Esophagus muscularis mucosa (tissue), 4 donors: ENCODE measurements at places on chromosomes 3 and 15. TPM values are rescaled to one million over a fixed set of nuclear protein-coding genes. Genes with fewer than 3 reads are reported as not detected.
A peak's percentile ranks its signal among the peaks of the same experiment; 100 is the strongest.

The SAMD7 gene
- total RNA-seq = not detected

The MAGI1 gene
- total RNA-seq = 35.1 TPM

DNA sequence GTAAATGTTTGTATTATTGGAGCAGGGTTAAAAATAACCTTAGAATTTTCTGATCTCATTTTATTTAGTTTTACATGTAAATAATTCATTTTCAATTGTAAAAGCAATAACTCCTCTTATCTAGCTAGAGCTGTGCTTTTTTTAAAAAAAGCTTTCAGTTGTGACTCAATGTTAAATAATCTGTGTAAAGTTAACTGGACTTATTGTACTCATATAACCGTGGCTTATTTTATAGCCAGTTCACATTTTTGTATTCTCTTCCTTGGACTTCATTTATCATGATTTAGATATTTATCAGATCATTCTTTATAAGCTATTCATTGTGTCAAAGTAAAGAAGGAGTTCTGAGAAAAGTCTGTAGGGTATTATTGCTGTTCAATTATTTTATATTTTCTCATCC is 435.6 kb downstream of the CADM2 start:
- no peaks in the 10 kb centered on the region for H3K27me3 ChIP-seq
- H3K27ac ChIP-seq = no peak overlapping the region
- no peaks in the 10 kb centered on the region for H3K36me3 ChIP-seq
- no peak for DNase-seq
- no peaks in the 10 kb centered on the region for H3K4me1 ChIP-seq

- no peak overlapping the region for H3K4me3 ChIP-seq
- H3K36me3 ChIP-seq = no peaks in the 10 kb centered on the region
- no peaks in the 10 kb centered on the region for H3K4me1 ChIP-seq
- no peaks in the 10 kb centered on the region for H3K27me3 ChIP-seq
- H3K27ac ChIP-seq = no peak overlapping the region
- DNase-seq = no peak
Measured at GRCh38 chr15:33262306-33262705, 48.5 kb upstream of the RYR3 start.

- no peak overlapping the region for H3K27ac ChIP-seq
- H3K4me3 ChIP-seq = no peak overlapping the region
- DNase-seq = no peak
- no peaks in the 10 kb centered on the region for H3K4me1 ChIP-seq
Measured at GRCh38 chr3:179811321-179812095, 158.7 kb downstream of the USP13 start.

The GHSR gene
- not detected for total RNA-seq

The MAN2C1 gene
- 67.4 TPM for total RNA-seq

DNA sequence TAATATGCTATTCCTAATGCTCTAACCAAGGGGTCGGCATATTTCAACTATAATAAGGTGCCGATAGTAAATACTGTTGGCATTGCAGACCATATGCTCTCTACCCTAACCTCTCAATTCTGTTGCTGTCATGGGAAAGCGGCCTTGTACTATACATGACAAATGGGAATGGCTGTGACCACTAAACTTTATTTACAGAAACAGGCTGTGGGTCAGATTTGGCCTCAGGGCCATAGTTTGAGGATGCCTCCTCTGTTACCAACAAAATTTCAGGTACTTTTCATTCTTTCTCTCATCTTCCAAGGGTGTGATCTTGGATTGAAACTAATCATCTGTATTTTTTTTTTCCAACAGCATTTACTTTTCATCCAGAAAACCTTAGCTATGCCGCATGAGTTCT is 242.0 kb downstream of the MAGI1 start:
- H3K36me3 ChIP-seq = no peaks in the 10 kb centered on the region
- peak; percentile 62 for DNase-seq
- no peak overlapping the region for H3K27ac ChIP-seq
- H3K27me3 ChIP-seq = no peaks in the 10 kb centered on the region
- H3K4me1 ChIP-seq = no peaks in the 10 kb centered on the region
- H3K4me3 ChIP-seq = no peak overlapping the region

DNA sequence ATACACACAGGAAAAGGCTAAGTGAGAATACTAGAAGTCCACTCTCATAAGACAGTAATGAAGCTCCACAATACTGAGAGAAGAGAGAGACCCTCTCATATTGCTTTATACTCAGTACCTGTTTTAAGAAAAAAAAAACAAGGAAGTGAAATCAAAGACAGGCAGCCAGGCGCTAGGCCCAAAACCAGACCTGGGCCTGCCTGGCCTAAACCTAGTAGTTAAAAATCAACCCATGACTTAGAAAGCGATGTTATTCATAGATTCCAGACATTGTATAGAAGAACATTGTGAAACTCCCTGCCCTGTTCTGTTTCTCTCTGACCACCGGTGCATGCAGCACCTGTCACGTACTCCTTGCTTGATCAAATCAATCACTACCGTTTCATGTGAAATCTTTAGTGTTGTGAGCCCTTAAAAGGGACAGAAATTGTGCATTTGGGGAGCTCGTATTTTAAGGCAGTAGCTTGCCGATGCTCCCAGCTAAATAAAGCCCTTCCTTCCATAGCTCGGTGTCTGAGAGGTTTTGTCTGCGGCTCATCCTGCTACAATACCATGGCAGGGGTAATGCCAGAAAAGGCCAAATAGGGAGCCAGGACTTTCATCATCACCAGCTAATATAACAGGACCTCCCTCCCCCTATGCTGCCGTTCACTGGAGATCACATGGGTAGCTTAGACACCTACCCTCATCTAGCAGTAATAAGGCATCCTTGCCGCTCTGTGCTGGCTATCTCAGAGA is 1294.1 kb downstream of the NSUN3 start:
- H3K4me1 ChIP-seq = no peaks in the 10 kb centered on the region
- H3K4me3 ChIP-seq = no peak overlapping the region
- no peak for DNase-seq
- H3K36me3 ChIP-seq = no peaks in the 10 kb centered on the region
- no peaks in the 10 kb centered on the region for H3K27me3 ChIP-seq

GRCh38 chr15:69809421-69809820 is 288.3 kb downstream of the TLE3 start:
- no peaks in the 10 kb centered on the region for H3K27me3 ChIP-seq
- H3K27ac ChIP-seq = no peak overlapping the region
- no peak overlapping the region for H3K4me3 ChIP-seq
- DNase-seq = no peak

DNA sequence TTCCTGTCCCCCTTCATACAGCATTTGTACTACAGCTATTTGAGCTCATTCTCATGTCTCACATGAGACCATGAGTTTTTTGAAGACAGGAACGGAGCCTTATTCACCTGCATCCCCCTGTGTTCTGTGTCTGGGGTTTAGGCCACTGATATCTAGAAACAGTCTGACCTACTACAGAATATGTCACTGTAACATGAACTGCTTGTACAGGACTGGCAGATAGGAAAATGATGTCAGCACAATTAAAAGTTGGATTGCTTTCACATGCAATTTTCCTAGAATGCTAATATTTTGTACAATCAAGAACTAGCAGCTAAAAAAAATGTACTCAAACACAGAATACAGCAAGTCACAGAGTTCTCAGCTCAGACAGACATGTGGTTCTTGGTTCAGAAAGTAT is 90.8 kb upstream of the FGF12 start:
- no peaks in the 10 kb centered on the region for H3K27me3 ChIP-seq
- no peak overlapping the region for H3K27ac ChIP-seq
- no peak overlapping the region for H3K4me3 ChIP-seq
- no peak for DNase-seq
- peaks cover 15% of the 10 kb centered on the region for H3K4me1 ChIP-seq
- no peaks in the 10 kb centered on the region for H3K36me3 ChIP-seq

GRCh38 chr15:74775132-74775562 is 6.7 kb upstream of the CSK start:
- no peaks in the 10 kb centered on the region for H3K27me3 ChIP-seq
- H3K36me3 ChIP-seq = no peaks in the 10 kb centered on the region
- no peak overlapping the region for H3K27ac ChIP-seq
- no peak for DNase-seq

The CYP8B1 gene
- not detected for total RNA-seq

GRCh38 chr15:59953392-59953883 is 50.7 kb upstream of the FOXB1 start:
- H3K27ac ChIP-seq = no peak overlapping the region
- no peaks in the 10 kb centered on the region for H3K4me1 ChIP-seq
- DNase-seq = no peak
- no peaks in the 10 kb centered on the region for H3K36me3 ChIP-seq
- no peaks in the 10 kb centered on the region for H3K27me3 ChIP-seq
- H3K4me3 ChIP-seq = no peak overlapping the region
